Left colon (tissue), 2 donors: ENCODE measurements at places on chromosomes 1 and 21.
A peak's percentile ranks its signal among the peaks of the same experiment; 100 is the strongest.

- DNase-seq: no peak
These were observed at the start of gene GSTM1 for GRCh38 chr1:109687641-109688499. TSS of gene GSTM1 (plus strand) at chr1:109687817. CDS start at chr1:109687874, 57 bp downstream.

DNA sequence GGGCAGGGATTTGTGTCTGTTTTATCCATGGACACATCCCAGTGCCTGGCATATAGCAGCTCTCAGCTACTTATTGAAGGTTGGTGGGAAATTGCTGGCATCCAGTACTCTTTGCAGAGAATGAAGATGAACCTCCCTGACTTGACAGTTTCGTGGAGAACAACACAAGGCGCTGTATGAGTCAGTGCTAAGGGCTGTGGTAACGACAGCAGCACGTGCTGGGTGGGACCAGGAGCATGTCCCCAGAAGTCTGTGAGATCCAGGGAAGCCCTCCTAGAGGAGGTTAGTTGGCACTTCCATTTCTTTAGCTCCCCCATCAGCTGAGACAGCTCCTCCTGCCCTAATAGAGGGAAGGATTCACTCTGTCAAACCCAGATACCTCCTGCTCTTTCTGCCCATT is 25.9 kb upstream of the IL19 start:
- no peak for DNase-seq

- DNase-seq: no peak
These were observed 287.3 kb downstream of the PTPRU start for GRCh38 chr1:29523576-29523975.

DNA sequence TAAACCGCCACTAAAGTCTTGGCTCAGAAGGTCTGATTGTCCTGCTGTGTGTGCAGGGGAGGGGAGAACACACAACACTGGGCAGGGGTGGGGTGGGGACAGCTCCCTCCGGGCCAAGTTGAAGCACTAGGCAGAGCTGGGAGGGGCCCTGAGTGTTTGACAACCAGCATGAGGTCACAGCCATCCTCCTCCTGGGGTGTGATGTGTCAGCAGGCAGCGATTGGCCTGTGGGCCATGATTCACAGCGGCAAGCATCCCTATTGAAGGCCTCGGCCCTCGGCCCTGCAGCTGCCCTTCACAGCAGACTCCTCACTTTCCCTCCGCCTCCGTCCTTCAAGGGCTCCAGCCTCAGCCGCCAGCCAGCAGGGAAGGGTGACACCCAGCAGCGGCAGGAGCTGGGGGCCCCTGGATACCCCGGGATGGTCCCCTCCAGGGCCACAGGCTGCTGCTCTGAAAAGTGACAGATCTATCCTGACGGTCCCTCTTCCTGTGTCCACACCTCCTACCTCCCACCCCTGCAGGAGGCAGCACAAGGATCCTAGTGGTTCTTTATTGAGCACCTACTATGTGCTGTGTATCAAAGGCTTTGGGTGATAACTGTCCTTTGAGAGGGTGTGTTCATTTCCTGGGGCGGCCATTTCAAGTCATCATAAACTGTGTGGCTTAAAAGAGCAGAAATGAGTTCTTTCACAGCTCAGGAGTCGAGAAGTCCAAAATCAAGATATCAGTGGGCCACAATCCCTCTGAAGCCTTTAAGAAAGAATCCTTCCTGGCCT is 66.0 kb upstream of the SLC25A33 start:
- peak; percentile 50 for DNase-seq

- DNase-seq: no peak
These were observed 25.6 kb upstream of the ZNF436 start for GRCh38 chr1:23395154-23395724.

DNA sequence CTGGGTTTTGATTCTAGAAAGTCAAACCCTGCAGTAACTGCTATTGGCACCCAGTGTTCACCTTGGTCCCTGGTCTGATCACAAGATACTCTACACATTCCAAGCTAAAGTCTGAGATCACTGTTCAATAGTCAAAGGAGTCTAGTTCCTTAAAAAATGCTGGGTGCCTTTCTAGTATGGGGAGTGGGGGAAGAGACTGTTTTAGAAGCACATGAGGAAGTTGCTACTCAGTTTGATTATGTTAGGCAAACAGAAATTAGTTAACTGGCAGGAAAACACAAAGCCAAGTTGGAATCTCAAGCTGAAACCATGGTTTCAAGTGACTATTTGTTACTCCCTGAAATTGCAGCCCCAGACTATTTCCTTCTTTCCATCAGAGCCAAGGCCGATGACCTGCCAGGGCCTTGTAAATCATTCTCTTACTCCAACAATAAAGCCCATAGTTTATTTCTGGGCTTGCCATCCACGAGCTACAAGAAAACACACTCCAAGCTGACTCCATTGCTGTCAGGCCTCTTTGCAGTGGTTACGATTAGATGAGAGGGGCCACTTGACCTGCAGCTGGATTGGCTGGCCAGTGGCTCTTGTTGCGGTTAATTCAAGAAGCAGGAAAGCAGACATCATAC is 21.1 kb upstream of the VTCN1 start:
- no peak for DNase-seq

DNA sequence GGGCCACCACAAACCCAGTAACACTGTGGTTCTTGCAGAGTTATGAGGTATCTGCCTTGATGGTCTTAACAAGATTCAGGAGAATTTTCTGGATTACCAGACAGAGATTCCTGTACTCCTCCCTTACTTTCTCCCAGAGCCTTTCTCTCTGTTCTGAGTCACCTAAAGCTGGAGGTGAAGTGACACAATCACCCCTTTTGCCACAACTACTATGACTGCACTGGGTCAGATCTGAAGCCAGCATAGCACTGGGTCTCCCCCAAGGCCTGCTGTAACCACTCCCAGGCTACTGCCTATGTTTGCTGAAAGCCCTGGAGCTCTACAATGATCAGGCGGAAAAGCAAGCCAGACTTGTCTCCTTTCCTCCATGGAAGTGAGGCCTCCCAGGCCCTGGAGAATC is 156.7 kb upstream of the NEGR1 start:
- no peak for DNase-seq

DNA sequence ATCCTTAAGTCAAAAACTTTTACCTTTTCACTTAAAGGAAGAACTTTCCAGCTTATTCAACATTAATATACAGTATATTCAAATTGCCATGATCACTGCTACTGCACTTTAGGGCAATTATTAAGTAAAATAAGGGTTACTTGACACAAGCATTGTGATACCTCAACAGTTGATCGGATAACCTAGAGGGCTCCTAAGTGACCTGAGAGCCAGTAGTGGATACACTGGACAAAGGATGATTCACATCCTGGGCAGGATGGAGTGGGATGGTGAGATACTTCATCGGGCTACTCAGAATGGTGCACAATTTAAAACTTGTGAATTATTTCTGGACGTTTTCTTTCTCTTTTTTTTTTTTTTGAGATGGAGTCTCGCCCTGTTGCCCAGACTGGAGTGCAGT is 54.5 kb upstream of the PPM1J start:
- DNase-seq: no peak

- DNase-seq: no peak
These were observed 21.2 kb downstream of the PCAT6 start for GRCh38 chr1:202831906-202832305.

DNA sequence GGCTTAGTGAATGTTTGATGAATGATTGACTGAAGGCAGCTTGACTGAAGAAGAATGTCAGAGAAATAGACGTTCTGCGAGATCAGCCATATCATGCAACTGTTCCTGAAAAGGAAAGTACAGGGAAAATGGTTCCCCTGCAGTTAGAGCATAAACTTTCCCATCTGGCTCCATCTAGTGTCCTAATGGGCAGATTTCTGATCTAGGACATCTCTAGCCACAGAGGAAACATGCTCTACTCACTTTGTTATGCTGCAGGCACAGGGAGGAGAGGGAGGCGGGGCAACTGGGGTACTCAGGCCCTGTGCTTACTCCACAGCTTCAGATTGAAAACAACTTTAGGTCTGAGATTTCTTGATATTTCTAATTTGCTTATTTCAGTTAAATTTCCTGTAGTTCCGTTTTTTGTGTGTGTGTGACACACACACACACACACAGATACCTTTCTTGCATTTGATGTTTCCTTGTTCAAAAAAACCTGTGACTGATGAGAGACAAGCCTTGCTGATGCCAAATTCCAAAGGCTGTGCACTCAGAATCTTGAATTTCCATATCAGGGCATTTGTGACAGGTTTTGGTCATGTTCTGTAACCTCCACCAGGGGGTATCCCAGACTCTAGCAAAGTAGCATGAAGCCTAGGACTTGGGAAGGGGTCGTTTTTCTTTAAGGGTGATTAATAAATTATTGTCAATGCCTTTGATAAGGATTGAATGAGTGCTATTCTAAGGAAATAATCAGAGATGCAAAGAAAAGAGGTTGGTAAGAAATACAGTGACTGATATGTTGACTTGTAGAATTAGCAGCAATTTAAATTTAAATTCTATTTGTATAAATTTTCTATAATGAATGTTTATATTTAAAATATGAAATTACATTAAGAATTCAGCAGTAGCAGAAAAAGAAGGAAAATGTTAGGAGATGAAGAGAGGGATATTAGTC is 139.7 kb upstream of the BEND5 start:
- no peak for DNase-seq

DNA sequence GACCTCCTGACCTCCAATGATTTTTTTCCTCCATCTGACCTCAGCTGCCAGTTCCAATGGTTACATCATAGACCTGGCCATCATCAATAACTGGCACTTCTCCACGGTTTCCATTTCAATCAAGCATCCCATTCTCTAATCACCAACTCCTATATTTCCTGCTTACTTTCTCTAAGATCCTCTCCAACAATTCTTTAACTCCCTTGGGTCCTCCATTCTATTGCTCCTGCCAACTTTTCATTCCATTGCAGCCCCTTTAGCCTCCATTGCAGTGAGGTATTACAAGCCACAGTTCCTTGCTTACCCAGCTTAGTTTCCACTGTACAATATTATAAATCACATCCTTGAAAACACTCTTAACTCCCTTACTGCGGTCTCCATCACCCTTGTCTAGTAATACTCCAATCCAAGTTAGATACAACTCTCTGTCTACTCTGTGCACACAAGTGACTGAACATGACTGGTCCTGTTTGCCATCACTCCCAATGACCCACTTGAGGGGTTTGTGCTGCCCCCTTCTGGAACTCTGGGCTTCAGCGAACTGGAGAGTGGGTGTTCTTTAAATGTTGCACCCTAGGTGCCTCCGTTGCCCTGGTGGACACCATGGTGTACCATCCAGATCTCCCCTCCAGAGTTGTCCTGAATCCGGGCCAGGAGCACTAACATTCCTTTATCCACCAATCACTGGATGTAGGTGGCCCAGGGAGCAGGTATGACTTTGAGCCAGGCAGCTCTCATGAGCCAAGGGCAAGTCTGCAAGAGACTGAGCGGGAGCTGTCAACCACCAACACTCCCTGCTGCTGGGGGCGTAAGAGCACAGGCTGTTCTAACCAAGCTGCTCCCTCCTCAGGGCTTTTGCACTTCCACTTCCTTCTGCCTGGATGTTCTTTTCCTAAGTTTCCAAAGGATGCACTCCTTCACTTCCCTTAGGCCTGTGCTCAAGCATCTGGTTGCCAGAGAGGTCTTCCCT is 3.7 kb upstream of the FNDC7 start:
- DNase-seq: no peak
